Hematopoietic multipotent progenitor cell treated with erythropoietin and hydrocortisone succinate and interleukin-3 and kit ligand, for 8 days (in vitro differentiated cells): ENCODE measurements at places on chromosomes 11 and 22.

DNA sequence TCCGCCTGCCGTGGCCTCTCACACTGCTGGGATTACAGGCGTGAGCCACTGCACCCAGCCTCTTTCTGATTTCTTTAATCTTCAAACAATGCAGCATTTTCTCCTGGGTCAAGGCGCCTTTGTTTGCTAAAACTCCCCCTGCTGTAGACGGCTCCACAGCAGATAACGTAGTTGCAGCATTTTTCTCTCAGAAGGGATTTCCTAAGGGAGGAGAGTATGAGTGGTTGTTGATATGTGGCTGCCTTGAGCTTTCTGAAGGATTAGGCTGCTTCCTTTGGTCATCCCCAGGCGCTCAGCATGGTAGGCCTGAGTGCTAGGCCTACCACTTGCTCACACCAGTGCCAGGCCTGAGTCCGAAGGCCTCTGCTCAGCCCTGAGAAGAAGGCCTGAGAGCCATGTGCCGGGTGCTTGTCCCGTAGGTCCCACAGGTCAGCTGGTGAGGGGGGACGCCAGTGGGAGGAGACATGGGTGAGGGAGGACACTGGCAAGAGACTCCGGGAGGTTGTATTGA, 18.1 kb downstream of the SMARCB1 start:
- DNase-seq, result no peak

DNA sequence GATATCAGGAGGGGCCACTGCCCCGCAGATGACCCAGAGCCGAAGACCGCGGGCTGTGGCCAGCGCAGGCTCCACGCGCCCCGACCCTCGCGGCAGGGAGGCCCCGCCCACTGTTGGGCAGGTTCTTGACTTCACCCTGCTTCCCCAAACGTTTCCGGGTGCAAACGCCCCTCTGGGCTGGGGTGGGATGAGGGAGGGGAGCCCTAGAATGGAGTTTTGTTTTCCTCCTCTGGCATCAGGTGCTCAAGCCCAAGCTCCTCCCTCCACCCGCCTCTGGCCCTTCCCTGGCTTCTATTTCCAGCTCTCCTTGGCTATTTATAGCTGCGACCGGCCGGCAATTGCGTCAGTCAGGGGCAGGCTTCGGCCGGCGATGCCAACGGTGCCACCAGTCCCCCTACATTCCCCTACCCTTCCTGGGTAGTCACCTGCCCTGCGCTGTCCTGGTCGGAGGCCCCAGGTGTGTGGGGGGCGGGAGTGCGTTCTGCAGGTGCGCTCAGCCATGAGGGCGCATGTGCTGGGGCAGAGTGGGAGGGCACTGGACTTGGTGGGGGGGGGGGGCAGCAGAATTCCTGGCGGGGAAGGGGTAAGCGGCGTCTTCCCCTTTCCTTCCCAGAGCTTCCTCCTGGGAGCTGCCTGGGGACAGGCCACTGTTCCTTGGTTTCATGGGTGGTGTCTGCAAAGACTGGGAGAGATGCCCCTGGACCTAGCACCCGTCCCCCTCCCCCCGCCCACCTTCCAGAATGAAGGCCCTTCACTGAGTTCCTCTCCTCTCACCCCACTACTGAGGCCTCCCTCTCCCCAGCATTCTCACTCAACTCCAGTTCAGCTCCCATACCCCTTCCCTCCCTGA, 23.6 kb downstream of the DUSP8 start:
- DNase-seq, result no peak

GRCh38 chr22:34784056-34784455, 281.9 kb upstream of the ISX start:
- no peak for DNase-seq

DNA sequence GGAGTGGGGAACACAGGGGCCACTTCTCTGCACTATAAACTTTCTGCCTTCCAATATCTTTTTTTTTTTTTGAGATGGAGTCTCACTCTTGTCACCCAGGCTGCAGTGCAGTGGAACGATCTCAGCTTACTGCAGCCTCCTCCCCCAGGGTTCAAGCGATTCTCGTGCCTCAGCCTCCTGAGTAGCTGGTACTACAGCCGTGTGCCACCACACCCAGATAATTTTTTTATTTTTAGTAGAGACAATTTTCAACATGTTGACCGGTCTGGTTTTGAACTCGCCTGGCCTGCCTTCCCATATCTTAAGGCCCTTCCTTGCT, 1.7 kb downstream of the SLC3A2 start:
- peak; percentile 54 for DNase-seq

DNA sequence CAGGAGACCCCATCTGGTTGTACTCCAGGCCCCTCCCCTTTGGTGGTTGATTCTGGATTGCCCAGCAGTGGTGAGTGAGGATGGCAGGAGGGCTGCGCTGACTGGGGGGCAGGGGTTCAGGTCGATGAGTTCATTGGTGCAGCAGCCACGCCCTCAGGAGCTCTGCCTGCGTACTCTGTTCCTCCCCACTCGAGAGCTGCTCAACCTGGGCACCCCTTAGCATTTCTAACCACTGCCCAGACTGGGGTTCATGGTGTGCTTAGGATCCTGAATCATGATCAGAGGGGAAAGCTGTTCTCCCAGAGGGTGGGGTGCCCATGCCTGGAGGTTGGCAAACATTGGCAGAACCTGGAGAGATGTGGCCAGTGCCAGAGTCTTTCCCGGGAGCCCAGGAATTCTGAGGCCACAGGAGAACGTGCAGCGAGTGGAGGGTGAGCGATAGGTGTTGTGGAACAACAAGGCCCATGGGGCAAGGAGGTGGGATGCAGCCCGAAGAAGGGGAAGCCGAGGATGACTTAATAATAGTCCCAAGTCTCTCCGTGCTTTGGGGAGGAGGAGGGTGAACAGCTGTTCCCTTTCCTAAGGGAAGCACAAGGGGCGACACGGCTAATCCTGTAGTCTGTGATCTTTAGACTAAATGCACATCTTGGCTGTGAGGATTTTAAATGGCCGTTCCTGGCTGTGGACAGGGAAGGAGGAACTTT, 75.5 kb downstream of the SCN3B start:
- DNase-seq, result no peak
